ENCODE measurements at places on chromosomes 6 and 20.

GRCh38 chr6:87146363-87146762, 9.0 kb upstream of the ZNF292 start:
- DNase-seq, result no peak

DNA sequence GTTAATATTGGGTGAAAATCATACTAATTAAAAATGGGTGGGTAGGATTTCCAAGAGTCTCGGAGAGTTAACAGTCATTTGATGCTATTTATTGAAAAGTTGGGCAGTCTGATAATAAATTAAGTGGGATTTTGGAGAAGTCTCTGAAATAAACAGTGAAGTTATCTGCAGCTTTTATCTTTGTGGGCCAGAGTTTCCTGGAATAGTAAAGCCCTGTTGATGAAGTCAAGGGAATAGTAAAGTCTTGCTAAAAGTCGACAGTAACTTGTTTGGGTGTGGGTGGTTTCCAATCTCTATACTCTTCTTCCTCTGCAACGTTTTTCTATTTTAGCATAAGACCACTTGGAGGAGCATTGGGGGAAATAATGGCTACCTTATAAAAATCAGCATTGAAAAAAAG, 493.6 kb downstream of the EPM2A start:
- DNase-seq, result no peak

GRCh38 chr20:41165001-41165882, 27.9 kb downstream of the PLCG1 start:
- DNase-seq, result no peak

DNA sequence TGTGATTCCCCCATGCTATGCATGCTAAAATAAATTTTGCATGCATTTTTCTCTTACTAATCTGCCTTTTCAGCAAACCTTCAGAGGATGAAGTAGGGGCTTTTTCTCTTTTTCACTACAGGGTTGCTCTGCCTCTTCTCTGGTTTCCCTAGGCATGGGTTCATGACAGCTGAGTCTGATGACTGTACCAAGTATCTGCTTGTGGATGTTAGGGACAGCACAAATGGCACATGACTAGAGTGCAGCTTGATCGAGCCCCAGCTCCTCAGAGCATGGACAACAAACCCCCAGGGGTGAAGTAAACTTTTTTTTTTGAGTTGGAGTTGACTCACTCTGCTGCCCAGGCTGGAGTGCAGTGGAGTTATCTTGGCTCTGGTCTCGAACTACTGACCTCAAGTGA, 57.1 kb upstream of the GCM1 start:
- DNase-seq, result no peak

DNA sequence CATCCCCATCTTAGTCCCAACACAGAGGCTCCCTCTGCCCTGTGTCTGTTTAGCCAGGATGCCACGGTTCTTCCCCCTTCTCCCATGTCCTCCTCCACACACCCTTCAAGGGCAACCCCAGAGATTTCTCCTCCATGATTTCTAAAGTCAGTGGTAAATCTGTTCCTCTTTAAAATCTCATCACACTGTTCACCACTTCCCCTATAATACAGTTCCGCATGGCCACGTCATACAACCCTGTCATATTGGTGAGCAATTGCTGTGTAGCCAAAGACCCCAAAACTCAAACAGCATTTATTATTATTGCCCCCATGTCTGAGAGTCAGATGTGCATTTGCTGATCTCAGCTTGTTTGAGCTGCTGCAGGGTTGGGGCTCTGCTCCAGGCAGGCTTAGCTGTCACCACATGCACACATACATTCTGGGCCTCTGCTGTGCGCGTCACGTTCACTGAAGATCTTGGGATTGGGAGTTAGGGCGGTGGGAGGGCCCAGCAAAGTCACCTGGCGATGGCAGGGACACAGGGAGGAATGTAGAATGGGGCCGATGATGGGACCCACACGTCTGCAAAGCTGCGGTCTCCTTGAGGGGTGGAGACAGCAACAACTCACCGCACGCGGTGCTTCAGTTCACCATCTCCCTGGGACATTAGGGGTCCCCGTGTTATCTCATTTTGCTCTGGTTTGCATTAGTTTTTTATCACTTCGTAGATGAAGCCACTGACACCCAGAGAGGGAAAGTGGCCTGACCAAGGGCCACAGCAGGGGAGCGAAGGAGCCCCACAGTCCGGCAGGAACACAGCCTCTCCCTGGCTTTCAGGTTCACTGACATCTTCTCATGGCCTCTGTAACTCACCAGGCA, 36.9 kb upstream of the CD93 start:
- DNase-seq, result no peak

DNA sequence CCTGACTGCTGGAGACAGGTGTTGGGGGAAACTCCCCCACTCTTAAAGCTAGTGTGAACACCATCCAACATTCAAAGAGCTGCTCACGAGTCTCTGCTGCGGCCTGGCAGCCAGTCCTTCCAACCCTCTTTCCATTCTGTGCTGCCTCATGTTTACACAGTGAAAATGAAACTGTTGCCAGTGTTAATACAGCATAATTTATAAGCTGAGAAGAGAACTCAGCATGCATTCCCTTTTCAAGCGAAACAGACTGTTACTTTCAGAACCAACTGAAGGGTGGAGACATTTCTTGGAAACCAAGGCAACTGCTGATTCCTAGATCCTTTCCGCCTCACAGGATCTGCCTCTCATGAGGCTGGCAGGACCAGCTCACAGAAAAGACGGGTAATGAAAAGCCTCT, 533.8 kb upstream of the ID4 start:
- DNase-seq, result peak; percentile 80

DNA sequence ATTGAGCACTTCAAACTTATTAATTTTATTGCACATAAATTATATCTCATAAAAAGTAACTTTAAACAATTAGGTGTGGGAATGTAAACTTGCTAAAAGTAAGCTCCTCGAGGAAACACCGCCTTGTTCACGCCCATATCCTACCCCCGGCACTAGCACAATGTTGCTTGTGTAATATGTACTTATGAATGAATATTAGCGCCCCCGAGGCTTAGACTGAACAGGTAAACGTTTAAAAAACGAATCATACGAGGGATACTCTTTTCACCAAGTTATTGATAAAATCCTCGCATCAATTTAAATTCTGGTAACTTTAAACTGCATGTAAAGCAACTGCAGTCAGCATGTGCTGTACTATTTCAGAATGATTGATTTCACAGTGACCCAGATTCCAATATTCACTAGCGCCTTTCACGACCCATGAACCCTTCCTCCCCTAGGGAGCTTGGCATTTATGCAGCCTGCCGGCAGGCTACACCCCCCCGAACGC, 637 bp downstream of the TFB1M start:
- DNase-seq, result no peak

DNA sequence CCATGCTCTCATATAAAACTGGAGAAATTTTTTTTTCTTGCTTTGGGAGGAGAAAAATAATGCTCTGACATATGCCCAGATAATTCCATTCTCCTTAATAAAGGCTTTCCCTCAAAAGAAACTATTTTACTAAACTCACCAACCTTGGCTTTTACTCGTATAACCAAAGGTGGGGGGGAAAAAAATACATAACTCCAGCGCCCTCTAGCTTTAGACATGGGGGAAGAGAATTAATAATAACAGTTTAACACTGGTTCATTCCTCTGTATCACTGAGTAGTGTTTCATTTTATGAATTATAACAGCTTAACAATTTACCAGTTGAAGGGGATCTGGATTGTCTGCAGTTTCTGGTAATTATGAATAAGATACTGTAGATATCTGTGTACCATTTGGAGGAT, 1226.1 kb downstream of the GRIK2 start:
- DNase-seq, result no peak

- no peak for DNase-seq
Observed at GRCh38 chr6:119333707-119334295, 15.8 kb downstream of the MAN1A1 start.

DNA sequence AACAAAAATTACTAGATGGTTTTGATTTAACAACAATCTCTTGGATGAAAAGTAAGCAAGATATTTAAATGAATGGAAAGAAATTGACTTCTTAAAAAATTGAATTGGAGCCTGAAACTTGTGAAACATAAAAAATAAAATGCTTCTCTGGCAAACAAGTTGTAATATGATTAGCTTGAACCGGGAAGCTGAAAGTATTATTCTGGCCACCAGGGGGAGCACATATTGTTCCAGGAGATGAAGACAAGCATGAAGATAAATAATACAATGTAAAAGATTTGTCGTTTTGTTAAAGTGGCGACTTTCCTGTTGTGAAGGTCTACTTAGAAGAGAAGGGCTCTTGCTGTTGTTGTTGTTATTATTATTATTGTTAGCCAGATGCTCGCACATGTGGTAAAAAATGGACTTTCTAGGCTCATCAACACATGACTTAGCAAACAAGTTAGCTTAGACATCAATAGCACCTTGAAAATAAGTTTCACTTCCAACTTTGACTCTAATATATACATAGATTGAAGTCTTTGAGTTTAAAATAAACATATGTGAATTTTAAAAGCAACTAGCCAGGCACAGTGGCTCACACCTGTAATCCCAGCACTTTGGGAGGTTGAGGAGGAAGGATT, 14.2 kb downstream of the PAX1 start:
- no peak for DNase-seq

DNA sequence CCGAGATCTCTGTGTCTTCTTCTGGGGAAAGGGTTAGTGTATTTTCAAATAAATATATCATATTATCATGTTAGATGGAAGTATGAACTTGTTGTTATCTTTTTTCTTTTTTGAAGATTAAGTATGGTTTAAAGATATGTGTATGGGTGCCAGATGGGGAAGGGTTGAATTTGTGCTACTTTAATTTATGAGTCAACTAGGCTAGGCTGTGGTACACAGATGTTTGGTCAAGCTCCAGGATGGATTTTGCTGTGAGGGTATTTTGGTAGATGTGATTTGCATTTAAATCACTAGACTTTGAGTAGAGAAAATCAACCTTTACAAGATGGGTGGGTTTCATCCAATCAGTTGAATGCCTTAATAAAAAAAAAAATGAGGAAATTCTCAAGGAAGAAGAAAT, 886.6 kb upstream of the ADGRB3 start:
- no peak for DNase-seq

- DNase-seq, result no peak
Observed at GRCh38 chr6:77030929-77031674, 432.2 kb downstream of the HTR1B start.

GRCh38 chr20:25012616-25013189, 20.2 kb upstream of the APMAP start:
- no peak for DNase-seq

DNA sequence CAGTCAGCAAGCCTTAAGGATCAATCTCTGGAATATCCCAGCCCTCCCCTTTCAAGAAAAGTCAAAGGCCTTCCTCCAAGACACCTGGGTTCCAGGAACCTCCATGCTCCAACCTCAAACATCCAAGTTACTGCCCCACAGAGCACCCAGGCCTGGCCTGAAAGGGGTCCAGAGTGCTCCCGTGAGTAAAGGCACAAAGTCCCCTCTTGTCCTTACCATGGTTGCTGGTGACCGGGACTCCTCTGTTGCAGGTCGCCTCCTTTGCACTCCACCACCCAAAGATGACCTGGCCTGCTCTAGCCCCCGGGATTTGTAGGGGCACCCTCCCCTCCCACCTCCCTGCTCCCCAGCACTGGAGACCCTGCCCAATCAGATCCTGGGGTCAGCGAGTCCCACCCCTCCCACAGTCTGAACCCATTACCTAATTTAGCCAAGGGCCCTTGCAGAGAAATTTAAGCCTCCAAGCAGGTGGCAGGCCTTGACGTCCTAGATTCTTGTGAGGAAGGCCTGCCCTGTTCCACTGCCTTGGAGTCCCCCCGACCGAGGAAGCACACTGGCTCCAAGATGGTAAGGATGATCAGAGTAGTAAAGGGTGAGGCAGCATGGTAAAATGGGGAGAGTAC, at the start of gene TNNC2:
Gene TNNC2 (minus strand): TSS at position 283 of the 623 bp plus-strand sequence. CDS start 64 bp downstream, at position 219.
- no peak for DNase-seq

GRCh38 chr20:3705970-3706739, 6.2 kb downstream of the SIGLEC1 start:
- DNase-seq, result no peak

- no peak for DNase-seq
Observed at GRCh38 chr6:72580281-72580940, 41.5 kb upstream of the KCNQ5 start.

DNA sequence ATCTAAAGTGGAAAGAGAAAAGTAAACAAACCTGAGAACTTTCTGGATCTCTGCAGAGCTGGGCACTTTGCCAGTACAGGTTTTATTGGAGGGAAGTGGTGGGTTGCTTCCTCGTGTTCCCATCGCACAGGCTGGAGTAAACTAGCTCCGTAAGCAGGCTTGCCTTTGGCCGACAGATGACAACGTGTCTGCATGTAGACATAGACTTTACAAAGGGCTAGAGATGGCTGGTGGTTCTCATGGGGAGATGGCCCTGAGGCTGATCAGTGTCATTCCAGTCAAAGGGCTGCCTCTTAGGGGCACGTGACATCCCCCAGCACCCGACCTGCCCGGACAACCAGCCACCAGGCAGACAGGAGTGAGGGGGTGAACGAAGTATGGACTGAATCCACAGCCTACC, 98.8 kb downstream of the YTHDF1 start:
- no peak for DNase-seq

DNA sequence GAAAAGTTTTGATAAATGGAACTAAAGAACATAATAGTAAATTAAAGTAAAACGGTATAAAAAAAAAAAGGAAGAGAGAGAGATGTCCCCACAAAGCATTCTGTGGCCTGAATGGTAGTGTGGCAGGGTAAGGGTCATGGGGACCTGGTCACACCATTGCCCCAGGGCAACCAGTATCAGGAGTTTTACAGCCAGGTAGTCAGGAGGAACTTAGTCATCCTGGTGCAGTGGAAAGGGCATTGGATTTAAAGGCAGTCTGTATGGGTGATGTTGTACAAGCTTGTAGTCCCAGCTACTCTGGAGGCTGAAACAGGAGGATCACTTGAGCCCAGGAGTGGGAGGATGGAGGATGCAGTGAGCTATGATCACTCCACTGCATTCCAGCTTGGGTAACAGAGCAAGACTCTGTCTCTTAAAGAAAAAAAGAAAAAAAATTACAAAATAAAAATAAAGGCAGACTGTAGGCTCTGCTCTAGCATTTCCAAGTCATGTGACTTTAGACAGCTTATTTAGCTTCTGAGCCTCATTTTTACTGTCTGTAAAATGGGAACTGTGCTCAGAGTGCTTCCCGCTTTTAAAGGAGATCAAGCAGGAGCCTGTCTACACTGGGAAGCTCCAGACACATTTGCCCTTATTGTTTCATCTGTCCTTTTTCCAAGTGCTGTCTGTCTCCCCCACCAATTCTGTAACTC, 112.8 kb upstream of the ARMC2 start:
- no peak for DNase-seq

DNA sequence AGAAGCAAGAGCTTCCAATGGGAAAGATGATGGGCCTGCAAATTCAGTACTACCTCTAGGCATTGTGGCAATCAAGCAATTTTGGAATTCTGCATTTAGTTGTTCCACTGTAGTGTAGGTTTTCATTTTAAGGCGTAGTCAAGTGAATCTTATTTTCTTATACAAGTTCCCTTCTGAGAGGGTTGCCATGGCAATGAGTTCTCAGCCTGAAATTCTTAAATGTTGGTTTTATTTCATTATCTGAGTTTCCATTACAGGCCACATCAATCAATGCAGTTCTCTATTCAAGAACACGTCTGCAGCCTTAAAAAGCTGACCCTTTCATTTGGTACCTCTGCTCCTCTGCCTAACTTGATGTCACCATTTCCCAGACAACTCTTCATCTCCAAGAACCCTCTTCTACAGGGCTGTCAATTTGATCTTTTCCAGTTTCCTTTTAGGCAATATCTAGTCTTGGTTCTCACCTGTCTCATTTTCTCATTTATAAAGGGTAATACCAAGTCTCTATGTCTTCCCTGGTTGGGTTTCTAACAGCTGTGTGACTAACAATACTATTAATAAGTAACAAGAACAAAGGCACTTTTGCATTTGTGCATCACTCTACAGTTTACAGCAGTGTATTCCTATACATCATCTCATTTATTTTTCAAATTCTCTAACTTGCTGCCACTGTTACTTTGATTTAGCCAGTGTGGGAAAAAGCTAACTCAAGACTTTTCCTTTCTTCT, 898.2 kb upstream of the FLRT3 start:
- DNase-seq, result no peak

Measured in anterior cingulate cortex (tissue), 58 donors.